GM13976 (cell line): ENCODE measurements at places on chromosomes 12 and 14.

- no peak for DNase-seq
These were observed 59.7 kb upstream of the C14orf132 start for GRCh38 chr14:95979339-95980042.

DNA sequence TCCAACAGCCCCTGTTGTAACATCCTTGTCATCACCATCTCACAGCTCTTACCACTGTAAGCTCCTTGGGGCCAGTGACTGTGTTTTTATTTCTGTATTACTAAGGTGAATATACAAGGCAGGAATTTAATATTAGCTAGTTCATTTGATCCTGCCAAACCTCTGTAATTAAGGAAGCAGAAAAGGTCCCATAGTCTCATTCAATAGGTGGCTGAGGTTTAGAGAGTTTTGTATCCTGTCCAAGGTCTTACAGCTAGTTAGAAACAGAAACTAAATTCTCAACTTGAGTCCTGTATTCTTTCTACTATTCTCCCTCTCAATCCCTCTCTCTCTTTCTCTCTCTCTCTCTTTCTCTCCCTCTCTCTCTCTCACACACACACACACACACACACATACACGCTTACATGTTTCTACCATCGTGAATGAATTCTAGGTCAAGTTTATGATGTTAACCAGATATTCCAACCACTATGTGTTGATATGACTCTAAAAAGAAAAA lies 543 bp upstream of the GLIPR1 start:
- no peak for DNase-seq

DNA sequence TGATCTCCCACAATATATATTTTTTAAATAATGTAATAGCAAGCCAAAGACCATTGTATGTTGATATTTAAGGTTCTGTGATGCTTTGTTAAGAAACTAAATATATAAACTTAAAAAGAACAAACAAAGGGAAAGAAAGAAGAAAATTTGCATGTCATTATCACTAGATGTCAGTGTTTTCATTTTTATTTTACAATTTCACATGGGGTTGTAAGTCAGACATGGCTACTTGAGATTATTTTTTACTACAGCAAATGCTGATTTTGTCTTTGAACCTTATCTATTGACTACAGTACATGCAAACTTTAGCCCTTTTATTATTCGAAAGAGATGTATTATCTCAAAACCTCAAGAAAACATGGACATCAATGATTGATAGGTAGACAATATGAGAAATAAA lies 36.1 kb downstream of the SLCO1C1 start:
- DNase-seq: no peak

- no peak for DNase-seq
These were observed 22.4 kb downstream of the ATF7 start for GRCh38 chr12:53603804-53604203.

- DNase-seq: no peak
These were observed 615 bp upstream of the ASB8 start for GRCh38 chr12:48157889-48158370.

- no peak for DNase-seq
These were observed 78.8 kb downstream of the OSBPL8 start for GRCh38 chr12:76480796-76481195.

- DNase-seq: no peak
These were observed 90.1 kb downstream of the SLC6A15 start for GRCh38 chr12:84822525-84822924.

DNA sequence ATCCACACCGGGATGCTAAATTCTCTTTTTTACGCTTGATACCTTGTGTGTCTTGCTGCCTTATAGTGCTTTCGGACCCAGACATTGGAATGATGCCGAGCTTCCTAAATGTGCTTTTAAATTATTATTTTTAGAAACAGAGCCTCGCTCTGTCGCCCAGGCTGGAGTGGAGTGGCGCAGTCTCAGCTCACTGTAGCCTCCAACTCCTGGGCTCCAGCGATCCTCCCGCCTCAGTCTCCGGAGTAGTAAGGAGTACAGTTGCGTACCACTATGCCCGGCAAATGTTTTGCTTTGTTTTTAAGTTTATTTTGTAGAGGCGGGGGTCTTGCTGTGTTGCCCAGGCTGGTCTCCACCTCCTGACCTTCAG lies 489 bp upstream of the EML5 start:
- DNase-seq: no peak

- DNase-seq: peak; percentile 66
These were observed 53.1 kb upstream of the STON2 start for GRCh38 chr14:81453166-81453766.

DNA sequence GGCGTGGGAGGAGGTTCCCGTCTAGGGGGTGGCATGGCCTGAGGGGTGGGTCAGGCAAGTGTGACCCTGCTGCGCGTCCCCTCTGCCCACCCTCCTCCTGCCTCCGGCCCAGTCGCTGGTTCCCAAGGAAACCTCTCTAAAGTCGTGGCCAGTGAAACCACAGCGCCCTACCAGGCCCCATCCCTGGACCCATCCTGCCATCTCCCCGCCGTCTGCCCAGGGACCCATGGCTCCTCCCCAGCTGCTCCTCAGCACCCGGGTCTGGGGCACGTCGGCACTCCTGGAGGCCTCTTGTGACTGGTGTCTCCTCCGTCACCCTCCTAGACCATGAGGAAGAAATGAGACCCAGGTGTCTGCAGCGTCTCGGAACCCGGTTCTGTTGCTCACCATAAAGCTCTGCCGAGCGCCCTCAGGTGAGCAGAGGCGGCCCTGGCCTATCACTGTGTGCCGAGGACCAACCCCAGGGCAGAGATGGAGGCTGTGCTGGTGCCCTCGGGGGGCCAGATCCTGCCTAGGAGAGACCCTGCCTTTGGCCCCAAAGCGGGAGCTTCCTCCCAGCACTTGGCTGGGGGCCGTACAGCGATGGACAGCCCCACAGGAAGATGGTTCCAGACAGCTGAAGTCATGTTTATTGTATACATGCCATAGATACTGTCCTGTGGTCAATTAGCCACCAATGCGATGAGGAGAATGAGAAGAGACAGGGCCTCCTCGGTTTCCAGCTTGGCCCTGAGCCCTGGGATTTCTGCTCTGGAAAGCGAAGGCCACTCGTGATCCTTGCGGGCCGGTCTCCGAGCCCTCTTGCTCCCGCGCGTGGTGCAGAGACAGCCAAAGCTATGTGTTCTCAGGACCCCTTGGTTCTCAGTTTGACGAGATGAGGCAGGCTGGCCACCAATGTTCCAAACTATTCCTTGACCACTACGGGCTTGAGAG lies 222.5 kb upstream of the RTL1 start:
- DNase-seq: no peak
